ENCODE measurements at places on chromosomes 5 and 9.

DNA sequence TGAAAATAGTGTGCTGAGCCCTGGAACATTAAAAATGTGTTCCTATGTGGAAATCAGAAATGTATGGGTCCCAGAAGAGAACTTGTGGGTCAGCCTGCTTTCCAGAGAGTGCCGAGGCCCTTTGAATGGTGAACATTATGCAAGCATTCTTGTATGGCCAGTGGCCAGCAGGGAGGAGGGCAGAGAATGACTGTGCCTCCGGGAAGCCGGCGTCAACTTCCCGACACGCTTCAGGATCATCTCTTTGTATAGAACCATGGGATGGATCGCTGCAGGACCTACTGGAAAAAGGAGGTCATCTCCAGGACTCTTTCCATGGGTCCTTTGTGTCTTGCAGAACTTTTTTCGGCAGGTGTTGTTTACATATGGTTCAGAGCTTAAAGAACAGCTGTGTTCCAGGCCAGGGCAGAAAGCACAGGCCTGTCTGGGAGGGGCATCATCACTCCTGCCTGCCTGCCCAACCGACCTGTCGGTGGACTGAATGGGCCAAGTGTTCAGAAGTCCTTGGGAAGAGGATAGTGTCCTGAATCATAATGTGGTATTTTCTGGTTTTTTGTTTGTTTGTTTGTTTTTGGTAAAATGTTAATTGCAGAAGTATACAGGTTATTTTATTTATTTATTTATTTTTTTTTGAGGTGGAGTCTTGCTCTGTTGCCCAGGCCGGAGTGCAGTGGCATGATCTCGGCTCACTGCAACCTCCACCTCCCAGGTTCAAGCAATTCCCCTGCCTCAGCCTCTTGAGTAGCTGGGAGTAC is 9.0 kb downstream of the PRRC2B start:
- peak; percentile 86 for DNase-seq

DNA sequence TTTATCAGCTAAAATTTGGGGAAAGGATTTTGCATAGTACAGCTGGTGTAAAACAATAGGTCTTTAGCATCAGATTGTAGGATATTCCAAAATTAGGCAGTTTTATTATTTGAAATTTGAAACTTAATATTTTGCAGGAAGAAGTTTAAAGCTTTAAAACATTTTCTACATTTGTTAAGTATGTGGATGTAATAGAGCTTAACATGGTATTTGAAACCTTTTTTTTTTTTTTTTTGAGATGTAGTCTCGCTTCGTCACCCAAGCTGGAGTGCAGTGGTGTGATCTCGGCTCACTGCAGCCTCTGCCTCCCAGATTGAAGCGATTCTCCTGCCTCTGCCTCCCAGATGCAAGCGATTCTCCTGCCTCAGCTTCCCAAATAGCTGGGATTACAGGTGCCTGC is 2.9 kb downstream of the DENND4C start:
- DNase-seq = no peak

DNA sequence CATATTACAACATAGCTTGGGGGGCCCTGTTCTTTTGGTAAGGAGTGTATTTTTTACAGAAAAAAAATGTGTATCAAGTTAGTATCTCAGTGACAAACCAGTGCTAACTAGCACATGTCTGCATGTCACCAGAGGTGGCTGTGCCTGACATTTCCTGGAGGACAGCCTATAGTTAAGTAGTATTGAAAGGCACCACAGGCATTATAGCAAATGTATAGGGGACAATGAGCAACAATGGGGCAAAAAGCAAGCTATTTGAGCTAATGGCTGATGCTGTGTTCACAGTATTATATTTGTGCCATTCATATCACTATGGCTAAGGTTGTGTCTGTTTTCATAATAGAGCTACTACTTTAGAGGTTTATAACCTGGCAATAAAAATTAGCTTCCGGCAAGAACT is 1644.0 kb downstream of the MAT2B start:
- DNase-seq = no peak

- no peak for DNase-seq
Observed at GRCh38 chr9:71146511-71146910, 25.1 kb upstream of the TRPM3 start.

- DNase-seq = no peak
Observed at GRCh38 chr9:97864396-97864795, 11.4 kb downstream of the FOXE1 start.

DNA sequence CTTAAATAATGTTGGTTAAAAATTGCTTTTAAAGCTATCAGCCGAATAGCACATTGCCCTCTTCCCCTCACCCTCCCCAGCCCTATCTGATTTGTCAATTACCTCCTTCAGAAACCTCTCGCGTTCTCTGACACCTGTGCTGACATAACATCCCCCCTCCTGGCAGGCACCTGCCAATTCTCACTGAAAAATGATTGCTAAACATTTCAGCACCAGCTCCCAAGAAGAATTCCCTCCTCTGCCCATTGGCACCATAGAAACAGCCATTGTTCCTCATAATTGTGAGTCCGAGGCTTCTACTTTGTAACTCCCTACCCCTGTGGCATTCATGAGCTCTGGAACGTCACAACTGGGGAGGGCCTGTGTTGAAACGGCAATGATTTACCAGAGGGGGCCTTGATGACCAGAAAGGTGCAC is 20.2 kb downstream of the CDH6 start:
- no peak for DNase-seq

- DNase-seq = no peak
Observed at GRCh38 chr9:114612272-114612923, 1.3 kb downstream of the TMEM268 start.

DNA sequence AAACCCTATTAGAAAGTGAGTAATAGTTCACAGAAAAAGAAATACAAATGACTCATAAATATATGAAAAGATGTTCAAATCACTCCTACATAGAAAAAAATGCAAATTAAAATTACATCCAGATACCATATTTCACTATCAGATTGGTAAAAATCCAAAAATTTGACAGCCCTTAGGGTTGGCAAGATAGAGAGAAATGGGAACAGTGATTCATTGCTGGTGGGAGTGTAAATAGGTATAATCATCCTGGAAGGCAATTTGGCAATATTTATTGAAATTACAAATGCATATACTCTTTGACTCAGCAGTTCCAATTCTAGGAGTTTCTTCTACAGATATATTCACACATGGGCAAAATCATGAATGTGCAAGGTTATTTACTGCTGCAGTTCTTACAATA is 273.5 kb downstream of the NR2F1-AS1 start:
- peak; percentile 53 for DNase-seq

DNA sequence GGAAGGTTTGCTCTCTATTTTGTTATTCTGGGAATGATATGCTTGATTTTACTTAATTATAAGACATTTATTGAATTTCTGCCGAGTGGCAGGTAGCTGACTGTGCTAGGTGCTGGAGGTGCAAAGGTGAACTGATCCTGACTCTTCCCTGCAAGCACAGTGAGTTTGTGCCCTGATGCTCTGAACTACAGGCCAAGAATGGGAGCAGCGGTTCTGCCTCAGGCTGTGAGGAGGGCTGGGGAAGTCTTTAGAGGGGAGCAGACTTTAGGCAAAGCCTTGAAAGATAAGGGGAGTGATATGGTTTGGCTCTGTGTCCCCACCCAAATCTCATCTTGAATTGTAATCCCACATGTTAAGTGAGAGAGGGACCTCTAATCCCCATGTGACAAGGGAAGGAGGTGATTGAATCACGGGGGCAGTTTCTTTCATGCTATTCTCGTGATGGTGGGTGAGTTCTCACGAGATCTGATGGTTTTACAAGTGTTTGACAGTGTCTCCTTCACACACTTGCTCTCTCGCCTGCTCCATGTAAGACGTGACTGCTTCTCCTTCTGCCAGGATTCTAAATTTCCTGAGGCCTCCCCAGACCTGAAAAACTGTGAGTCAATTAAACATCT is 73.1 kb downstream of the NDFIP1 start:
- DNase-seq = no peak

DNA sequence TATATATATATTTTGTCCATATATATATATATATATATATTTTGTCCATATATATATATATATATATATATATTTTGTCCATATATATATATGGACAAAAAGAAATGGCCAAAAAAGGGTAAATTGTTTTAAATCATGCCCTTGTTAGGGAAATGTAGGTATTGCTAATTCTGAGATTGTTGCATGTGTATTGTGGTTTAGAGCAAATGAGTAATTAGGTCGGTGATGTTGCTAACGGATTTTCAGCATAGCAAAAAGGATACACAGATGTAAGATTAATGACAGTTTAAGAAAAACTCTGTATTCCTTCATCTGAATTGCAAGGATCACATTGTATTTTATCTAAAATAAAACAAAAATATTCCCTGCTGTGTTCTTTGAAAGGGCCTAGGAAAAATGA is 40.2 kb downstream of the OSTF1 start:
- no peak for DNase-seq

DNA sequence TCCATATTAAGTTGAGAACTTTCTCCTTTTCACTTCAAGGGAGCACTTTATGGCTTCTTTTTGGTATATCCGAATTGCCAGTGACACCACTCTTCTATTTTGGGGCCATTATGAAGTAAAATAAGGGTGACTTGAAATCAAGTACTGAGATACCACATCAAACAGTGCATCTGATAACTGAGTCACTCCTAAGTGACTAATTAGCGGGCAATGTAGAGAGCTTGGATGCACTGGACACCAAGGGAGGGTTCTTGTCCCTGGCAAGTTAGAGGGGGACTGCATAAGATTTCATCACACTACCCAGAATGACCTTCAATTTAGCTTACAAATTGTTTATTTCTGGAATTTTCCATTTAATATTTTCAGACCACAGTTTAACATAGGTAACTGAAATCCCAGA is 813.9 kb upstream of the CDH10 start:
- DNase-seq = no peak

- no peak for DNase-seq
Observed at GRCh38 chr5:39426051-39426745, 1.4 kb upstream of the DAB2 start.

GRCh38 chr9:6895754-6896153 is 138.0 kb downstream of the KDM4C start:
- no peak for DNase-seq

- no peak for DNase-seq
Observed at GRCh38 chr5:98798847-98799246, 25.4 kb downstream of the RGMB start.

DNA sequence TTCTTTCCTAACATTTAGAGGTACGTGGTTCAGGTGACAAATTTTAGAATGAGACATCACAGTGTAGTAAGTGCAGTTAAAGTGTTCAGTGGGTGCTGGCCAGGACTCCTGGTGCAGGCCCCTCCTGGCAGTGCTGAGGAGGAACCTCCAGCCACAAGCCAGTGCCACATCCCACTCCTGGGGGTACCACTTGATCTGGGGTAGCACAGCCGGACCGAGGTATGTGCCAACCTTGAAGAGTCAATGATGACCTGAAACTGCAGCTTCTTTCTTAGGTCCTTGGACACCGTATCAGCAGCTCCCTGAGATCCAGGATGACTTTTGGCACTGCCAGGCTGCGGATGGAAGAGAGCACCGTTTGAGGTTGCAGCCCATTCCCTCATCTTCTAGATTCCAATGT is 310.4 kb upstream of the IRX4 start:
- no peak for DNase-seq

DNA sequence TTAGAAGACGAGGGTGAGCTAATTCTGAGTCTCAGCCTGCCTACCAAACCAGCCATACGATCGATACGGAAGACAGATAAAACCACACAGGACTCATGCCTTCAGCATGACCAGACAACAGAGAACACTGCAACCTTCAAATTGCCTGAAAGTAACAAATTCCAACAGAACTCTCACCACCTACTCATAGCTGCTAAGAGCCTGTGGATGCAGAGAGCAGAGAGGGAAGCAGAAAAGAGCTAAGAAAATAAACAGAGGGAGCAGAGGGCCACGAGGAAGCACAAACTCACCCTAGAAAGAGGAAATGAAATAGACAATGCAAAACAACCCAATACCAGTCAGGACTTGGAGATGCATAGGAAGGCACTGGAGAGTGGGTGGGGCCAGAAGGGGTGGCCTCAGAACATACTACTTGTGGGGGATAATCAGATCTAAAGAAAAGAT is 86.7 kb upstream of the TAS2R1 start:
- peak; percentile 53 for DNase-seq

GRCh38 chr9:75372499-75373268 is 284.4 kb downstream of the OSTF1 start:
- DNase-seq = peak; percentile 7

DNA sequence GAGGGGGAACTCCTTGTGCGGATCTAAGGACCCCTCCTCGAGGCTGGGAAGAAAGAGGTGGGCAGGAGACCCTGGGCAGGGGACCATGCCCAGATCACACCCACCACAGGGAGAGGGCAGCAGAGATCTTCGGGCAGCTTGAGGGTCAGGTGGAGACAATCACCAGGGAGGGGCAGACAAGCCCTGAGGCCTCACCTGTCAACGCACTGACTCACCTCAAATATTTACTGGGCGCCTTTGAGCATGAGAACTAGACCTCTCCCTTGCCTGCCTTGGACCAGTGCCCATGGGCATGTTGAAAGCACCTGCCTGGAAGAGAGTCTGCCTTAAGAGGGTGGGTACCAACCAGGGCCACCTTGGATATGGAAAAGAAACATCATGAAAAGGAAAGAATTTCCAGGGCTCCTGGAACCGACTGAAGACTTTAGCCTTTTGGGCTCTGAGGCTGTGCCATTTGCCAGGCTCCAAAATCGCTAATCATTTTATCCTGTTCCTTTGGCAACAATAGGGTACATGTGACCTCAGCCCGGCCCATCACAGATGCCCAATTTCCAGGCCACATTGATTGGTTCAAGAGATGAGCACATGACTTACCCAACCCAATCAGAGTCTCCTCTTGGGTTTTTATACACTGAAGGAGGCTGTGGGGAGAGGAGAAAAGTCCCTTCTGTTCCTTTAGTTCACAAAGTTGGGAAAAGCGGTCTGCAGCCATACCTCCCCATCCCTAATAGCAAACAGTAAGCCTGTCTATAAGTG is 10.4 kb upstream of the SPINK4 start:
- no peak for DNase-seq

DNA sequence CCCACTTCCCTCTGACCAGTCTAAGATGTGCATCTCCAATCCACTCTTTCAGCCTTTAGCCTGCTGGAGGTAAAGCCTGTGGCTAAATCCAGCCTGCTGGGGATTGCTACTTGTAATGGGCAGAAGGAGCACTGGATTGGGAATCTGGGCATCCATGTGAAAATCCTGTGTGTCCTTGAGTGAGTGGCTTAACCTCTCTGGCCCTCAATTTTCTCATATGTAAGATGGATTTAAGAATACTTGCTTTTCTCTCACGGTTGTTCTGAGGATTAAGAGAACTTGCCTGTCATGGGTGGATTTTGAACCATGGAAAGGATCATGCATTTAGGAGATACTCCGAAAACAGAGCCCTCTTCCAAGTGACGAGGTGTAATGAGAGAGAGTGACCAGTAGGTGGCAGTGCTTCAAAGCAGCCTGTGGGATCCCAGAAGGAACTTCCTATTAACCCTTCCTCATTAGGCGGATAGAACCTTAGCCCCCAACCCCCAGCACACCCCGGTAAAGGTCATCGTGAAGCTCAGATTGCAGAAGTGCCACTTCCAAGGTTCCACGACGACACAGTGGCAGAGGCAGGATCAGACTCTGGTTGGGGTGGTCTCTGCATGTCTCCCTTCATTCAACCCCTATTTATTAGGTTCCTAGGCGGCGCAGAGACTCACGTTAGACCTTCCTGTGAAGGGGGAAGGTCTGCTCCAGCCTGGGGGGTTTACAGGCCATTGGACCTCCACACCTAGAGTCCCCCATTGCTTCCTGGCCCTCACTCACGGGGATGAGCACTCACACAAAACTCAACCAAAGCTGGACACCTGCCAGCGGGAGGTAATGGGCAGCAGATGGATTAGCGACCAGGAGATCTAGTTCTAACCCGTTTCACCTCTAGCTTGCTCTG is 68.7 kb upstream of the ZNF618 start:
- peak; percentile 67 for DNase-seq

- DNase-seq = peak; percentile 22
Observed at GRCh38 chr9:83154087-83154736, 91.3 kb upstream of the RASEF start.

GRCh38 chr5:104789366-104789765 is 1226.8 kb upstream of the NUDT12 start:
- no peak for DNase-seq

Data from fibroblast of skin of scalp (primary cell).